ENCODE measurements at places on chromosomes 2 and 18.

DNA sequence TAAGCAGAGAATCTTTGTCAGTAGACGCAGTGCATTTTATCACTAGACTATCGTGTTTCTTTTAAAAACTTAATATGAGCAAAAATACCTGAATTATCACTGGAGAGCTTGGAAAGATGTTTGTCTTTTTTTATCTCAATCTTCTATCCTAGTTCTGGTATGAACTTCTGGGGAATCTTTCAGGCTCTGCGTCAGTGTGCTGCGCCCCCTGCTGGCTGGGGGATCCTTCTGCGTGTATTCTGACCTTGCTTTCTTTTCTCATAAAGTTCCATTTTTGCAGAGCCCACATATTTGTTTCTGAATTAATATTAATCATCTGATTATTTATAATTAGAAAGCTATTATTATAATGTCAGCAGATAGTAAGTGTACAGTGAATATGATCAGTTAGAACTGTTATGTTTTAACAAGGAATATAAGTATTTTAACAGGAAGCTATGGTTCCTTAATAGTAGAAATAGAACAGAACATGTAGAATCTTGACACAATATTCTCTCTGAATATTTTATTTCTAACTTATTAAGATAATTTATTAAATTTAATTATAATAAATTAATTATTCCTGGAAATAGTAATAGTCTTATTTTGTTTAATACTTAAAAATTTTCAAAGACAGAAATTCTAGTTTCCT, 945.0 kb upstream of the CRIM1 start:
- DNase-seq, result peak; percentile 15

- DNase-seq, result no peak
Measured at GRCh38 chr2:229780856-229781773, 66.8 kb upstream of the DNER start.

DNA sequence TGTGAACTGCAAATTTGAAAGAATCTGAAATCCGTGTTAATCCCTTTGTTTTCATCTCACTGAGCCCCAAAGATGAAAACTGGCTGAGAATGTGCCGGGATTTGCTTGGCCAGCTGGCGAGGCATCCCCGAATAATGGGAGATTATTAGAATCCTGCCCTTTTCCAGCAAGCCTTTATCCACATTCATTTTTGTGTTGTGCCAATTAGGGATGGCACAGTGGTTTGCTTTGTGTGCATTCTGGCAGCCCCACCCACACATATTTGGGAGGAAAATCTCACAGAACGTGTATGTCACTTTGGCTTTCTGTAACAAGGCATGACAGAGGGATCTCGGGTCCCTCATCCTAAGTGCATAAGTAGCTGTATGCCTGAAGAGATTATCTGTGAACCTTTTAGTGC, 405.8 kb upstream of the FAM98A start:
- DNase-seq, result no peak

- no peak for DNase-seq
Measured at GRCh38 chr18:59308938-59309260, 9.6 kb downstream of the CPLX4 start.

DNA sequence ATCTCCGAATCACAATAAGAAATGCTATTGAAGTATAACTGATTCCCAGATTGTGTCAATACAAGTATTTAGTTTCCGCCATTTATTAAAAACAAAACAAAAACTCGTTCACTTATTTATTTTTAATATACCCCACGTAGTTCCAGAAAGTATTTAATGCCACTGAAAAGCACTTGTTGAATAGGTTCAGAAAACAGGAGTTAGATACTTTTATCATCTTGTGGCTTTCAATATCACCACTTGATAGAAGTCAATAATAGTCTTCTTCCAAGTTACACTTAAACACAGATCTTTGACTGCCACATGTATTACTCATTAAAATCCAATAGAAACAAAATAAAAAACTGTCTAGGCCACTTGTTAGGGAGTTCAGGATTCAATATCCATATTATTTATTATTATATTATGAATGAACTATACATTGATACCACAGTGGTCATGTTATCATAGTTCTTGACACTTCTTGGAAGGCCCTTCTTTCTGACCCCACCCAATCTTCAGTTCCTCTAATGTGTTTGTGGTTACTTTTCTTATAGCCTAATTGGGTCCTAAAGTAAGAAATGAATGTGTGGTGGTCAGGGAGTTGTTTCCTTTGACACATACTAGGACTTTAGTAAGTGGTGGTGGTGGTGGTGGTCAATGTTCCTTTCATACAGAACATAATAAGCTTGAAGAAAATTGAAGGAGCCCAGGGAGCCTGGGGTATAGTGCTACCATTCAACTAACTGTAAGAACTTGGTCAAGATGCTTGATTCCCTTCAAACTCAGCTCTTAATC, 221.3 kb upstream of the ITGA4 start:
- no peak for DNase-seq

- no peak for DNase-seq
Measured at GRCh38 chr2:234158812-234159211, 108.3 kb downstream of the SPP2 start.

GRCh38 chr2:237878-238277, 26.0 kb downstream of the SH3YL1 start:
- no peak for DNase-seq

DNA sequence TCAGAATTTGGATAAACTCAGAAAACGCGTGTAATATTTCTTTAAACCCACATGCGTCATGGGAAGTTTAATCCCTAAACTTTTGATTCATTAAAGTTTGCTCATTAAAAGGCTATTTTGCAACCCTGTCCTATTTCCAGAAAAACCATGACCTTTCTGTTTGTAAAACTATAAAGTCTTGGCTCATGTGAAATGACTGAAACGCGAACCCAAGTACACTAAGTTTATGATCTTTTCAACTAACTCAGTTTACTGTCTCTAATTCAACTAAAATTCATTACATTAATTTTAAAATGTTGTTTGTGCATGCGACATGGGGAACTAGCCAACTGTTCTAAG, 3.9 kb upstream of the RPL31 start:
- no peak for DNase-seq

- DNase-seq, result no peak
Measured at GRCh38 chr2:45672138-45672537, 20.7 kb downstream of the PRKCE start.

DNA sequence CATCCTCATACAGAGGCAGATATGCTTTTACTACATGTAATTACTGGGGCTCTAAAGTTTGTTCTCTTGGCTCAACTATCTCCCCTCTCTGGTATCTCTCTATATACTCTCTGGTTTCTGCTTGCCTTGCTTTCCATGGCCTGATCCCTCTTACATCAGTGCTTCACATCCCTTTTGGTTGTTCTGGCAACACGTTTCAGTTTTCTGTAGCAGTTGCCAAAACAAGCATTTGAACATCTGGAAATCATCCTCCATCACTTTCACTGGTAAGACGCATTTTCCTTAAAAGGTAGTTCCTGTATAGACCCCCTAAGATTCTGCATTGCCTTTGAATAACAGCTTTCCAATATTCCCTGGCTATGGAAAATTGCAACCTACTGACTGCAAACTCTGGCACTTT, 25.9 kb downstream of the COL5A2 start:
- no peak for DNase-seq

DNA sequence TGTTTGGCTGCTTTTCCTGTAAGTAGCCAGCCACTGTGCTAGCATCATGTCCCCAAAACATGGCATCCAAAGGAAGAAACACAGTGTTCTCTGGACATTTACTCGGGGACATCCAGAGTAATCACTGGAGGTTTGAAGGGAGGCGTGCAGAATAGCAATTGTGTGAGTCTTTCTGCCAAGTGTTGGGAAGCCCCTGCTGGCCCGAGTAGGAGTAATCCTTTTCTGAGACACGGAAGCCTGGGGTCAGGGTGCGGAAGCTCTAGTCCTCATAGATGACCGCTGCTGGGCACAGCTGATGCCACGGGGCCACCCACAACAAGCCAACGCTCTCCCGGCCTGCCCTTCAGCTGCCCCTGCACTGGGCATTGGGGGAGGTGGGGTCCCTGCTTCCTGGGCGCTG, 24.8 kb upstream of the HDAC4 start:
- DNase-seq, result no peak

GRCh38 chr2:204039298-204039838, 102.8 kb downstream of the ICOS start:
- no peak for DNase-seq

DNA sequence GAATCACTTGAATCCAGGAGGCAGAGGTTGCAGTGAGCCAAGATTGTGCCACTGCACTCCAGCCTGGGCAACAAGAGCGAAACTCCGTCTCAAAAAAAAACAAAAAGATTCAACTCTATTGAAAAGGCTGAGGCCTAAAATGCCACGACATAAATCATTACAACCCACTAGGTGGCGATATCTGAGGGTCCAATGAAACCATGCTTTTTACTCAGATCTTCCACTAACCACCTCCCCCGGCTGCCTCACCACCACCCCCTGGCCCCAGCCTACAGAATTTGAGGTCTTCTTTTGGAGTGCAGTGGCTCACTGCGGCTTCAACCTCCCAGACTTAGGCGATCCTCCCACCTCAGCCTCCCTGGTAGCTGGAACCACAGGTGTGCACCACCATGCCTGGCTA, 57.5 kb downstream of the AP1S3 start:
- DNase-seq, result peak; percentile 35

GRCh38 chr2:62404913-62405312, 101.1 kb downstream of the TMEM17 start:
- DNase-seq, result no peak

GRCh38 chr2:27723372-27724144, 48.0 kb upstream of the MRPL33 start:
- DNase-seq, result no peak

DNA sequence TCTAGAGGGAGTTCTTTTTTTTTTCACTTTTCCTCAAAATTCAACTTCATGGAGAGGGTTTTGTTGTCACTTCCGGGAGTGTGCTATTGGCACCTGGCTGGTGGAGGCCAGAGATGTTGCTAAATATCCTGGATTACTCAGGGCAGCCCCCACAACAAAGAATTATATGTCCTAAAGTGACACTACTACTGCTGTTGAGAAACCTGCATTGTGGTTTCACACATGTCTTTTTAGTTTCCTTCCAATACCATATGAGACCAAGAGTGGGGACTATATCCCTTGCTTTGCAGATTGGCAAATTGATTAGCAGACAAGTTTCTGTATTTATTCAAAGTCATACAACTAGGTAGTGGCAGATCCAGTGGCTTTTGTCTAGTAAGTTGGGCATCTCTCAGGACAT, 826.8 kb downstream of the TRIB2 start:
- no peak for DNase-seq
